ENCODE measurements at places on chromosomes 16 and 17. TPM values are rescaled to one million over a fixed set of nuclear protein-coding genes. Genes with fewer than 3 reads are reported as not detected.

Gene KATNB1
- total RNA-seq = 33.0 TPM

Gene SPNS3
- not detected for total RNA-seq

Gene ENPP7
- total RNA-seq = not detected

Gene CLEC19A
- total RNA-seq = not detected

Gene ITGB3
- 38.3 TPM for total RNA-seq

Gene PITPNM3
- 2.4 TPM for total RNA-seq

Gene FZD2
- 27.6 TPM for total RNA-seq

Gene TMC5
- not detected for total RNA-seq

Gene ALOX12
- not detected for total RNA-seq
